AG20443 (cell line): ENCODE measurements at places on chromosomes 4 and X.

DNA sequence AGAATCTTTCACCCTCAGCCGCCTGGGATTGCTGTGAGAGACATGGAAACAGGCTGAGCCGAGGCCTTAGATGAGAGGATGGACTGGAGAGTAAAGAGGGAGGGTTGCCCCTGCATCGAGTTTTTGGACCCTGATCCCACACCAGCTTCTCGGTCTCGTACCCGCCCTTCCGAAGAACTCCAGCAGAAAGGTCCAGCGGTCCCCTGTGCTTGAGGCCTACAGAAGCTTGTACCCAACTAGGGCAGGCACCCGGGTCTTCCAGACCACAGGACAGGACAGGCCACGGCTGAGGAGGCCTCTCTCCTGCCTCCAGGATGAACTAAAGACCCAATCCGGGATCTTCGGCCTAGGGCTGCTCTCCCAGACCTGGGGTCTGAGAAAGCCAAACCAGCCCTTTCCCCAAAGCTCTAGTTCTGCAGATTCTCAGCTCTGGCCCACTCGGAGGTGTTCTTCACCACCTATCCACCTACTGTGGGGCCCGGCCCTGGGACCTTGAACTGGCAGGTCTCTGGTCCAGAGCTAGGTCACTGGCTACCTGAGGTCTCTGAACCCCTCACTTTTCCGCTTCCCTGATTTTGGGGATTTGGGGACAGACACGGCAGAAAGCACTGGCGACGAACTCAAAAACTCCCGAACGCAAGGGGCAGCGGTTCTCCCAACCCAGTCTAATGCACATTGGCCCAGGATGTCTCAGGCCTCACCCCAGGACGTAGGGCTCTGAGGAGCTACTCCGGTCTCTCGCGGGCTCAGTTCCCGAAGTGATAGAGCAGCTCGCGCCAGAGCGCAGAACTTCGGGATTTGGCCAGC lies 1.1 kb downstream of the NKX3-2 start:
- peak; percentile 14 for DNase-seq

GRCh38 chr4:38449506-38450174 lies 214.4 kb upstream of the KLF3 start:
- DNase-seq = no peak

GRCh38 chrX:39144956-39145355 lies 343.7 kb downstream of the MID1IP1 start:
- peak; percentile 17 for DNase-seq

GRCh38 chrX:154530286-154530685 lies 14.3 kb upstream of the FAM3A start:
- DNase-seq = no peak

DNA sequence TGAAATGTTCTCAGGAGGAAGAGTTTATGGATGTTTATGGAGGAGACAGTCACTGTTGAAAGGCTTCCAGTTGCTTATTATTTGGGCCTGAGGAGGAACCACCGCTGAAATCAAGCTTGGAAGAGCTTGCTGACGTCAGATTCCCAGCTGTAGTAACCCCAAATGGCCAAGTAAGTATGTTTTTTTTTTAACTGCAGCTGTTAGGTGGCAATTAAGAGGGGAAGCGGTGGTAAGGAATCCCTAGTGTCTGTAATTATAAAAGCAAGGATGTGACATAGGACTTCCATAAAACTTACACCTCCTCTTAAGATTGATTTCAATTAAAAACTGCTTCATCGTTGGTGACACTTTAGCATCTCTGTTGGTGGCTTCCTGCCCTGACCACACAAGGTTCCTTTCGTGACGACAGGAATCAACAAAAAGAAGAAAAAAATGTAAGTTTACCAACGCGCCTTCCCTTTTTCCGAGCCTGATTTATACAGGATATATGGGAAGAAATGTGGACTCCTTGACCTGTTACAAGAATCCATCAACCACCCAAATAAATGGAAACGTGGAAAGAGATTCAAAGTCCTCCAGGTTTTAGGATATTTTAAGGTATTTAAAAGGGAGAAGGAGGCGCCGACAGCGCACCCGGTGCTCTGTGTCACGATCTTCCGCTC lies 884 bp downstream of the RELL1 start:
- DNase-seq = peak; percentile 43

- peak; percentile 15 for DNase-seq
Measured at GRCh38 chrX:30196322-30196721, 19.0 kb upstream of the MAGEB2 start.

DNA sequence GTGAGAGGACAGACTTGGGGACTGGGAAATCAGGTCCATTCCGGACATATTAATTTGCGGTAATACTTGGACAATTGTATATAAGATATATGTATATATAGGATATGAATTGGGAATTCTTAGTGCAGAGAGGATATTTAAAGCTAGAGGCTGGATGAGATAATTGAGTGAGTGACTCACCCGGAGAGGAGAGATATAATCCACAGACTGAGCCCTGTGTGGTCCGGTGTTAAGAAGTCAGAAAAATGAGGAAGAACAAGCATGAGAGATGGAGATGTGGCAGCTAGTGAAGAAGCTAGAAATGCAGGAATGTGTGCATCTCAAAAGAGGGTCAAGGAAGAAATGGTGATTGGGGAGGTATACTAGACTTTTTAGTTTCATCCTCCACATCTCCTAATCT lies 336.2 kb downstream of the SLC7A11 start:
- DNase-seq = peak; percentile 10

DNA sequence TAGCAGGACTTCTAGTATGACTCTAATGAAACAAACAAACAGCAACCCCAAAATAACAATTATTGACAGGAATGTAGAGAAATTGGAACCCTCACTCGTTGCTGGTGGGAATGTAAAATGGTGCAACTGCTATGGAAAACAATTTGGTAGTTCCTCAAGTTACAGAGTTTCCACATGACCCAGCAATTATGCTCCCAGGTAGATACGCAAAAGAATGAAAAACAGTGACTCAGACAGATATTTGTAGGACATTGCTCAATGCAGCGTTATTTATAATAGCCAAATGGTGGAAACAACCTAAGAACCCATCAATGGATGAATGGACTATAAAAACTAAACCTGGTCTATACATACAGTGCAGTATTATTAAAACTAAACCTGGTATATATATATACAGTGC lies 646.1 kb upstream of the FRG1 start:
- no peak for DNase-seq

DNA sequence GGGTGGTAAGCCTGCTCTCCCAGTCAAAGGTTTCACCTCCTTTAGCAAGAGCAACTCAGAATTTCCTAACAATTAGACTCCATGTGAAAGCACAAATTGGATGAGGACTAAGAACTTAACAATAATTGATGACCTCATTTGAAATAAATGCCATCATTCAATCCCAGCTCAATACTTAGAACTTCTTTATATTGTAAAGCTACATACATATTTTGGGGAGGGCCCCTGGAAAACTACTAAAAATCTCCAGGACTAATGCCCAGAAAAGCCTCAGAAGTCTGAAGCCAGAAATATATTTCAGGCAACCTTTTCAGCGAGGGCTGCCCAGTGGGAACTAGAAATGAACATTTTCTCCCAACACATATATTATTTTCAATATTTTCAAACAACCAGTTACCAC lies 38.1 kb downstream of the AMOT start:
- DNase-seq = no peak

GRCh38 chrX:80335062-80335830 lies 85.0 kb upstream of the TENT5D start:
- DNase-seq = peak; percentile 13

GRCh38 chrX:152451731-152451980 lies 541 bp upstream of the GABRA3 start:
- no peak for DNase-seq

DNA sequence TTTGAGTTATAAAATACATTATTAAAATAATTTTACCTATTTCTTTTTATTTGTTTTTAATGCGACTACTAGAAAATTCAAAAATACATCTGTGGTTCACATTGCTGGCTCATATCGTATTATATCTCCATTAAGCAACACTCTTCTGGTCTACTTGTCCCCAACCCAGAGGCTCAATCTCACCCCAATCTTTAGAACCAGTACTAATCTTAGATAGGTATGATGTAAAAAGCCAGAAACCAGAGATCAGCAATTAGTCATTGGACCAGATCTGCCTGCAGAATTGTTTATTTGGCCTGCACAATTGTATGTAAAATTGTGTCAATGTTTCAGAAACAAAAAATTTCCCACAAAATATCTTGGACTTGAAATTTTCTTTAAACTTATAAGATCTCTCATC lies 155.5 kb upstream of the BMP3 start:
- DNase-seq = no peak

- DNase-seq = peak; percentile 24
Measured at GRCh38 chr4:153782581-153782980, 6.3 kb downstream of the SFRP2 start.

DNA sequence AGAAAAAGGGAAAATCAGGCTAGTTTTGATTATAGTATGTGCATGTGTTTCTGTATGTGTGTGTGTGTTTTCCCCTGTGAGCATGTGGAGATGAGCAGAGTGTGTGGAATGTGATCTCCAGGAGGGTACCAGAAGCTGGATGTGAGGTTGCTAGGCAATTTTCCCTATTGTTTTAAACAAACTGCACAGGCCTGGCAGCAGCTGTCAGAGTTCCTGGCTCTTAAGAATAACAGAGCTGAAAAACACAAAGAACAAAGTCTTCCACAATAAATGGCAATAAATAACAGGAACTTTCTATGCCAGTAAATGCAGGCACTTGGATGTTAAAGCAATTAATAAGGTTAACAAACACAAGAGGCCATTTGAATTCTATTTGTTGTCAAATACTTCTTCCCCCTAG lies 344.6 kb upstream of the CTSO start:
- DNase-seq = peak; percentile 85

GRCh38 chrX:35665311-35665710 lies 132.8 kb upstream of the MAGEB16 start:
- no peak for DNase-seq

- DNase-seq = peak; percentile 98
Measured at GRCh38 chr4:86934771-86935565, at the start of gene AFF1. Gene AFF1 (plus strand): TSS chr4:86935011. CDS start chr4:86948534, 13,523 bp downstream.

- DNase-seq = peak; percentile 58
Measured at GRCh38 chr4:150004481-150004880, 73.8 kb upstream of the DCLK2 start.

GRCh38 chr4:98546910-98547594 lies 111.4 kb downstream of the TSPAN5 start:
- peak; percentile 84 for DNase-seq

- no peak for DNase-seq
Measured at GRCh38 chr4:66014146-66014765, 344.0 kb upstream of the EPHA5 start.

DNA sequence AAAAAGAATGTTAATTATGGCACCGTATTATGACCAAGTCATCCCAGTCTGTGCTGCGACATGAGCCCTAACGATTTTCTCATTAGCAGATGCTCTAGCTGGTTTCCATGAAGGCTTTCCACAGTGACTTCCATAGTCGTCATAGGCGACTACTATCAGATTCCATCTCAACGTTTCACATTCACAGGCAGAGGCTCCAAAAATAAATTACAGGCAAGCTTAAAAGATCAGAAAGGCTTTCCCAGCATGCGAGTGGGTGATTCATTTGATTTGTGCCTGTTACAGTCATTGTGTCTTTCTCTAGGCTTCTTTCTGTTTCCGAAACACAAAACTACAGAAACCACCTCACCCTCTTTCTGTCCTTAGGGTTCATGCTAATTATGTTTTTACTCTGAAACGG lies 43.2 kb downstream of the PALLD start:
- peak; percentile 43 for DNase-seq

DNA sequence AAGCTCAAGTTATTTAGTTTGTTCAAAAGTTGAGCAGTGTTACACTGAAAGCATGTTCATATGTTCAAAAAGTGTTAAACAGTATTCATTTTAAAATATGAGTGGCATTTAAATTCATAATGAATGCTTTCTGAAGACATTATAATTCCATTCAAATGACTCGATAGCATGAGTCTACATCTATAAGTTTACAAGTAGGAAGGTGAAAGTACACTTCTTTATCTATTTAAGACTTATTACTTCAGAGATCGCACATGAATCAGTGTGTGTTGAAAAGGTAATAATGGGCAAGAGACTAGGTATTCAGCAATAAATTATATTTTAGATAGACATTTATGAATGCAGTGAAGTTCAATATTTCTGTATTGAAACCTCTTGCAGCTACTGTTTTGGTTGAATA lies 456.1 kb downstream of the GRXCR1 start:
- DNase-seq = no peak
